WERI-Rb-1 (cell line): ENCODE measurements at places on chromosomes 3 and 15.
A peak's percentile ranks its signal among the peaks of the same experiment; 100 is the strongest.

GRCh38 chr3:133137042-133137996 lies 99.1 kb downstream of the TMEM108 start:
- DNase-seq = no peak

GRCh38 chr3:29773481-29773880 lies 492.6 kb downstream of the RBMS3 start:
- no peak for DNase-seq

DNA sequence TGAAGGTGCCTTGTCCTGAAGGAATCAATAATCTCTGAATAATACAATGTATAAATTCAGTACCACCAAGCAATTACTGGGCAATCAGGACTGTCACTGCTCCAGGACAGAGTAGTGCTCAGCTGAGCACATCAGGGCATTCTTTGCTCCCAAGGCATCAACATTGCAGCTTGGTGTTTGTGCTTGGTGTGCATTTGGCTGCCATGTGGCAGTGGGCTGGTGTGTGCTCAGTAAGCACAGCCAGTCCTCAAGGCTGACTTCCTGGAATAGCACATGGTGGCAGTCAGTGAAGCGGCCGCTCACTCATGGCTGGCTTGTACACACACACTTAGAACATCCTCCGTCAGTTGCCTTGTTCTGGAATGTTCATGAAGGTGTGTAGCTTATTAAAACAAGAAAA lies 217.0 kb downstream of the EPHB1 start:
- no peak for DNase-seq

DNA sequence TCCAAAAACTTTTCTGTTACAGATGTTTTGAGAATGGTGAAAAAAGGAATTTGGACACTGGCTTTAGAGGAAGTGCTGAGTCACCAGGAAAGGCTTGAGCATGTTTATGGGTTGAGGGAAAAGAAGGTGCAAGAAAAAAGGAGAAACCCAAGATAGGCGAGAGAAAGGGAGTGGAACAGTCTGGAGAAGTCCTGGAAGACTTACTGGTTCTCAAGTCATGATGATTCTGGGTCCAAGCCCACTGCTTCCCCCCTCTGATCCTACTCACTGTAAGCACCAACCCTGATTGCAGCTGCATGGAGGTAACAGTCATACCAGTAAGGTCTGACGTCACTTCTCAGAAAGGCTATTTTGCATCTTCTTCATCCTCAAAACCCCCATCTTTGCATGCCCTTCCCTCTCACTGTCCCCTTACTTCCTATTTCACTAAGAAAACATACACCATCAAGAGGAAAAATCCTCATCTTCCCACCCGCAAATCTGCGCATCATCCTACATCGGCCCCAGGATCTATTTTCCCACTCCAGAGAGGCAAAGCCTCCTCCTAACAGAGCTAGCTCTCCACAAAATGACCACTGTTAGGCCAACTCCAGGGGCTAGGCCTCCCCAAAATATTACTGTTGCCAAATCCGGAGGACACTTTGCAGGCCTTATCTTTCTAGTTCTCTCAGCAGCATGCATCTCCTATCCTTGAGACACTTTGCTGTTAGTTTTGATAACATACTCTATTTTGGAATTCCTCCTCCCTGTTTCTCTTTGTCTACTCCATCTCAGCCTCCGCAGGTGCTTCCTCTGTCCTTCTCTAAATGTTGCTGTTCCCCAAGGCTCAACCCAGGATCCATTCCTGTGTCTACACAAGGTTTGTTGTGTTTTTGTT lies 3.2 kb upstream of the ATP13A3 start:
- no peak for DNase-seq

DNA sequence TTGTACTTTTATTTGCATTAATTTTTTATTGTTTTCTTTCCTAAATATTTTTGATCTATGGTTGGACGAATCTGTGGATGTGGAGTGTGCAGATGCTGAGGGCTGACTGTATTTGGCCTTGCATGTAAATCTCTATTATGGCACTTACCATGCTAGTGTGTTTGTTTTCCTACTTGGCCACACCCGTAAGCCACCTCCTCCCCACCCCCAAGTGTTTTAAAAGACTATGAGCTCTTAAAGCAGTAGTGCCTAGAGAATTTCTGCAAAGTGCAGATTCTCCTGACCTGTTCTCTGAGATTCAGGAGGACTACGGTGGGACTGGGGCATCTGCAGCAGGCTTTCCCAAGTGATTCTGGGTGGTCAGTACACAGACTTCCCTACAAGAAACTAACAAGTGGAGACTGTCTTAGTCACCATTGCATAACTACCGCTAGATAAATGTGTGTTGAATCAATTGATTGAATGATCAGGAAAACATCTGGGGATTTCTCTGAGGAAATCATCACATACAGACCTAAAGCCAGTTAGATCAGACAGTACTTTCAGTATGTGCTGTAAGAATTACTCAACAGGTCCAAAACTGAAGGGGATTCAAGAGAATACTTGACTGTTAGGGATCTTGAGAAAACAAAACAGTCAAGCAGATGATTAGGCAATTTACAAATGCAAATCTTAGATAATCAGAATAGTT lies 6.2 kb upstream of the TIPARP start:
- no peak for DNase-seq

GRCh38 chr15:68816795-68817303 lies 3.8 kb downstream of the ANP32A start:
- DNase-seq = no peak

DNA sequence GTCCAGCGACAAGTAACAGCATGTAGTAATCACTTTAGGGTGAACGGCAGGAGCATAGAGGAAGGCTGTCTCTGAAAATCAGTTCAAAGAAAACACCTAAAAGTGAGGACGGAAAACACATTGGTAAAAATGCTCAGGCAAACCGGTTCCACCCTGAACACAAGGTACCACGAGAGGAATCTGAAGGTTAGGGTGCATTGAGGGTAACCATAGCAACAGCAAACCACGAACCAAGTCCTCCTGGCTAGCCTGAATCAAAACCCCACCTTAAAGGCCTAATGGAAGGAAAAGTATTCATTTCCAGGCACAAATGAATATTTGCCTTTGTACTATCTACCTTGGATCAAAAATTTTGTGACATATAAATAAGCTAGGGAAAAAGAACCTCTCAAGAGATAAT lies 315.0 kb downstream of the OCA2 start:
- no peak for DNase-seq

DNA sequence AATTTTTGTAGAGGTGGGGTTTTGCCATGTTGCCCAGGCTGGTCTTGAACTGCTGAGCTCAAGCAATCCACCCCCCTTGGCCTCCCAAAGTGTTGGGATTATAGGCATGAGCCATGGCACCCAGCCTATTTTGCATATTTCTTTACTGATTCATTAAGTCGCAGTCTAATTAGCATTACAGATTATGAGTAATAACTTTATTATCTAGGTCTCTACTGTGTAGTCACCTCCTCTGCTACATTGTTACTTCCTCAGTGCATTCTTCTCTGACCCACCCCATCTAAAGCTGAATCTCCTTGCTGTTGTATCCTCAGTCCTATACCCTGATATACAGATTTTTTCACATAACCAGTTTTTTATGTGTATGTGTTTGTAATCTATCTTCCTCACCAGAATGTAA lies 61.7 kb downstream of the TFDP2 start:
- no peak for DNase-seq

GRCh38 chr3:107206141-107206540 lies 171.1 kb upstream of the CCDC54 start:
- DNase-seq = peak; percentile 29

GRCh38 chr3:127337911-127338531 lies 50.2 kb upstream of the PRR20G start:
- DNase-seq = no peak

- DNase-seq = no peak
Measured at GRCh38 chr15:78314181-78314581, 14.8 kb upstream of the SKIC8 start.

GRCh38 chr15:25182736-25183445 lies 228.1 kb downstream of the SNRPN start:
- peak; percentile 11 for DNase-seq

- DNase-seq = no peak
Measured at GRCh38 chr3:171173736-171174135, 147.2 kb upstream of the SLC2A2 start.

- DNase-seq = no peak
Measured at GRCh38 chr3:129971351-129972052, 3.0 kb upstream of the TRH start.

GRCh38 chr3:113132571-113132996 lies 78.8 kb upstream of the BOC start:
- no peak for DNase-seq

DNA sequence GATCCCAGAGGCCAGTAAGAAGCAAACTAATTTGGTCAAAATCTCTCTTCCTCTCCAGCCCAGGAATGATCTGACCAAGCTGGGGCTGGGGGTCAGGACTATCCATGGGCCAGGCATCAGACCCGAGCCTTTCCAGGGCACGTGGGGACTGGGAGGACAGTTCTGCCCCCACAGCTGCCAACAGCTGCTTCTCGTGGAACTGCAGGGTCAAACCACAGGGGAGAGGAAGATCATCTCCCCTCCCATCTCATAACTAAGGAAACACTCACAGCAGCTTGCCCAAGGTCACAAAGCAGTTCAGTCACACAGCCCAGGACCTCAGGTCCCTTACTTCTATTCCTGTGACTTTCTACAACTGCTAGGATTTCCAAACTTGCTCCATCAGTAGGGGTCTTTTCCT lies 47.1 kb downstream of the DAPK2 start:
- no peak for DNase-seq

GRCh38 chr3:45151100-45151499 lies 4.9 kb upstream of the CDCP1 start:
- DNase-seq = no peak

DNA sequence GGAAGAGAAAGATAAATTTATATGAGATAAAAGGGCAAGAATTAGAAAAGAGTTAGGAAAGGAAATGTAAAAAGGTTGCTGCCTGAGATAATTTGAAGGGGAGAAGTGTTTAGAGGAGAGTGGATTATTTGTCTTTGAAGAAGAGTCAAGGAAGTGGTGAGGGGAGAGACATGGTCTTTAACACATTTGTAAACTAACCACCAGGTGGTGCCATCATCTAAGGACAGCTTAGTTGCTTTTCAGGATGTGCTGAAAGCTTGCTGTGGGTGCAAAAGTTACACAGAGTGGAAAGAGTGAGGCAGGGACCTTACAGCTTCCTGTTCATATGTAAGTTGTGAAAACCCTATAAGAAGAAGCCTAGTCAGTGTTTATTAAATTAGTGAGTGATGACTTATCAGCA lies 114.1 kb upstream of the DNAJC19 start:
- peak; percentile 47 for DNase-seq

DNA sequence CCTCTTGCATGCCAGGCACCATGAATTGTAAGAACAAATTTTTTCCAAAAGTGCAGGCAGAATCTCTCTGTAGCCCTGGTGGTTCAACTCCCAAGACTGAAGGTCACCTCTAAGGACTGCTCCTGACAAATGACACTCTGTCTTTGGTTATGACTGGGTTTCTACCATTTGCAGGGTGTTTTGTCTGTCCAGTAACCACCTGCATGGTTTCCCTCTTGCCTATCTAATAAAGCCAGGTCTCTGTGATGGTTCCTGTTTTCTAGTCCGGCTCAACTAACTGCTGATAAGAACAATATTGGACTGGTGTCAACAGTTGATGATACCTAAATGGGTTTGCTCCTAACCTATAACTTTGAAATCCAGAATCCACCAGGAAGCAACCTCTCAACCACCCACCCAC lies 43.7 kb downstream of the ATP8B4 start:
- no peak for DNase-seq

GRCh38 chr3:120438665-120439370 lies 12.0 kb downstream of the FSTL1 start:
- DNase-seq = peak; percentile 40

DNA sequence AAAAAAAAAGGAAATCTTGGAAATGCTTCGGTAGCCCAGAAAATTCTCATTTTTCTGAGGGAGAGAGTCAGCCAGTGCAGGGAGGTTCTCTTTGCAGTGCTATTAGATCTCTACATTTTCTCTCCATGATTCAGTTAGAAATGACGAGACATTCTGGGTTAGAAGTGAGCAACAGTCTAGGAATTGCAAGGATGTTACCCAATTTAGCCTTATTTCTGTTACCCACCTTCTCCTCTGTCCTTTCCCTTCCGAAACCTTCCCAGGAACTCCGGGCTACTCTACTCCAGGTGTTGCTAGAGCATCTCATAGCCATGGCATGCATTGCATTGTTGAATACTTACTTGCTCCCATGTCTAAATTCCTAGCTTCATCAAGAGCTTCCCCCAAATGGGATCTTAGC lies 106.8 kb downstream of the EDEM1 start:
- DNase-seq = no peak

DNA sequence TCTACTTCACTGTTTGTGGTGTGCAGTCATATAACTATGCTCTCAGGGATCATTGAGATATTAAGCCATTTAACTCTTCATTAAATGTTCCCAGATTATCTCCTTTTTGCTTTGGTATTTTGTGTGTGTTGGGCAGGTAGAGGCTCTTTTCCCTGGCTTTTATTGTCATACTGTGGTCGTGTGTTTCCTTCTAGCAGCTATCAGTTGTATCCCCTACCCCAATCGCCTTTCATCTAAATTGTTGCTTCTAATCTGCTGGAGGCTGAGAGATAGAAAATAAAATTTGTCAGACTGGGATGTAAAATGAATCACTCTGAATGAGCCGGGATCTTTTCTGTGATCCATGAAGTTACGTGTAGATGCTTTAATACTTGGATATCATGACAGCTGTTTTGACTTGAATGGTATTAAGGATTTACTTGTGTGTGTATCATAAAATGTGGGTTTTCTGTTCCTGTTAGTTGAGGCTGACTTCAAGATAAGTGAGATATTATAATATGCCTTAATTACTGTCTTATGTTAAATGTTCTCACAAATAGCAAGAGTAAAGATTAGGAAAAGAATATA lies 9.2 kb downstream of the NFKBIZ start:
- no peak for DNase-seq

DNA sequence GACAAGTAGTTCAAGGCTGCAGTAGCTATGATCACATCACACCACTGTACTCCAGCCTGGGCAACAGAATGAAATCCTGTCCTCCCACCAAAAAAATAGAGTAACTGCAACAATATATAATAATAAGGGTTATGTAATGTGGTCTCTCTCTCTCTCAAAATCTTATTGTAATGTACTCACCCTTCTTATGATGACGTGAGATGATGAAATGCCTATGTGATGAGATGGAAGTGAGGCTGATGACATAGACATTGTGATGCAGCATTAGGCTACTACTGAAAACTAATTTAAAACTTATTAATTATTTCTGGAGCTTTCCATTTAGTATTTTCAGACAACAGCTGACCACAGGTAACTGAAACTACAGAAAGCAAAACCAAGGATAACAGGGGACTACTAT lies 27.4 kb downstream of the TASOR start:
- DNase-seq = no peak

DNA sequence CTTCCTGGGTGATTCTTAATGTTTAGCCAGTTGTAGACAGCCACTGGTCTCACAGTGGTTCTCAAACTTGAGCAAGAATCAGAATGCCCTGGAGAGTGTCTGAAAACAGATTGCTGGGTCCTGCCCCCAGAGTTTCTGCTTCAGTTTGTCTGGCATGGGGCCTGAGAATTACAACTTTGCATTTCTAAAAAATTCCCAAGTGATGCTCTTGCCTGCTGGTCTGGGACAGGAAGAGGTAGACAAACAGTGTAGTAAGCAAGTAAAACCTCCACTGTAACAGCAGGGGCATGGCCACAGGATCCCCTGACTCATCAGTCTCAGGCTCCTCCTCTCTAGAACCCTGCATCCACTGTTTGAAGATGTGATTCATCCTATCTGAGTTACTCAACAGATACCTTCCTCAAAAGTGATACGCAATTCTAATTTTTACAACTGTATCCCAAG lies 36.5 kb downstream of the DZIP1L start:
- DNase-seq = no peak

- no peak for DNase-seq
Measured at GRCh38 chr15:69561071-69561784, 108.6 kb downstream of the RPLP1 start.

GRCh38 chr3:111809186-111809585 lies 49.9 kb upstream of the PHLDB2 start:
- no peak for DNase-seq
